Hematopoietic multipotent progenitor cell treated with erythropoietin and hydrocortisone succinate and interleukin-3 and kit ligand, for 4 days (in vitro differentiated cells): ENCODE measurements at places on chromosomes 6 and 20.

- DNase-seq: no peak
Measured at GRCh38 chr20:46951840-46952497, 57.3 kb downstream of the EYA2 start.

DNA sequence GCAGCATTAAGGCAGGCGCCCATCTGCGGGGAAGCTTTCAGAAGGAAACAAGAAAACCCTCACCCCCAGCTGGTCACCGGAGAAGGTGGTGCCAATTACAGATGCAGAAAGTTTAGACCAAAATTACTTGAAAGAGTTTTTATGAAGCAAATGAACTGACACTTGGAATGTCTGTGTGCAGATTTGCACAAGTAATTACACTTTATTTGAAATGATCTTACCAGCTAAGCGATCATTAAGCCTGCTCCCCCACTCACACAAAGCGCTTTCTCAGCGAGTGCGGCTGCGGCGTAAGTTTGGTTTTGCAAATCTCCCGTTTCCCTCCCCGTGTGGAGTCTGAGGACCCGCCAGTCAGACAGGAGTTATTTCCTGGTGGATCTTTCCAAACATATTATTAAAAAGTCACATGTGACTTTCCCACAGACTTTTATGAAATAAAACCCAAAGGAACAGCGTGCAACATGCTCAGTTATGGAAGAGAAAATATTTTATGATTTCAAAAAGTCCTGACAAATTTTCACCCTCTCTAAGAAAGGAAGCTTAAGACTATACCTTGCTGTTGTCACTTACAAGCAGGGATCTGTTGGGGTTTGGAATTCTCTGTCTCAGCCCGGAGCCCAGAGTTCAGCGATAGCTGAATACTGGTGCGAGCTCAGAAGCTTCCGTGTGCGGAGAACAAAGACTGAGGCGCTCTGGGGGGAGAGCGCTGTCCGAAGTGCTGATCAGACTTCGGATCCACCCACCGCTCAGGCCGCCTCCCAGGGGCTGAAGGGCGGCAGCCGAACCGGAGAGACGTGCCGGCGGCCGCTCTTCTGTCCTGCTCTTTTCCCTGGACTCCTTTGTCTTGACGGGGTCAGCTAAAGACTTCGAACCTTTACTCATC lies 2.7 kb upstream of the MYT1 start:
- DNase-seq: peak; percentile 82

GRCh38 chr6:81003156-81003555 lies 749.3 kb downstream of the TENT5A start:
- DNase-seq: no peak

- no peak for DNase-seq
Measured at GRCh38 chr20:32891926-32892660, 33.4 kb downstream of the EFCAB8 start.

DNA sequence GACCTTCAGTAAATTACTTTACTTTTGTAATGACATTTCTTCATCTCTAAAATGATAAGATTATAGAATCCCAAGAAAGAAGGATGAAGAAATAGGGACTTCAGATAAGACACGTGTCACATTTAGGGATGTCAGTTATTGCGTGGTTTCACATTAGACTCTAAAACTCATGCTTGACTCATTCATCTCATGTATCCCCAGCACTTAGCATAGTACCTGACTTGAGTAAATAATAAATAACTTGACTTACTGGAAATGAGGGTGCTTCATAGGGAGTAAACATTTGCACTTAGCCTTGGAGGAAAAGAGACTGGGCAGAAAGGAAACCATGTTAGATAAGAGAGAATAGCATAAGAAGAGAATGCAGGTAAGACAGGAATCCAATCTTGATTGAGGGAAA lies 37.2 kb downstream of the VTA1 start:
- DNase-seq: peak; percentile 56
